ENCODE measurements at places on chromosomes 2 and 18.

DNA sequence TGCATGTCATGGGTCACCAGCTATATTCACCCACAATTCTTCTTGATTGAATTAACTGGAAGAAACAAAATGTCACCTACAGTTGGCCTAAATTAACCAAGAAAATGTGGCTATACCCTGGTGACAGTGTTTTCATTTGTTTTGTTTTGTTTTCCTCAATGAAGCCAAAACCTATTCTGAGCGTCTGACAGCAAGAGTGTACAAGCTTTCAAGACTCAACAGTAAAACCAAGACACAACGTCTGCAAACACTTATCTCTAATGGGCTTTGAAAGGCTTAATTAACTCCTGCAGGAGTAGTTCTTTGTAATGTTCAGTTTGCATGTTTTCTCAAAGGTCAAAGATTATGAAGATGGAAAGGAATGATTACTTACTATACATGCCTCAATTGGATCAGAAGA lies 827.6 kb upstream of the KLHL29 start:
- DNase-seq: no peak

DNA sequence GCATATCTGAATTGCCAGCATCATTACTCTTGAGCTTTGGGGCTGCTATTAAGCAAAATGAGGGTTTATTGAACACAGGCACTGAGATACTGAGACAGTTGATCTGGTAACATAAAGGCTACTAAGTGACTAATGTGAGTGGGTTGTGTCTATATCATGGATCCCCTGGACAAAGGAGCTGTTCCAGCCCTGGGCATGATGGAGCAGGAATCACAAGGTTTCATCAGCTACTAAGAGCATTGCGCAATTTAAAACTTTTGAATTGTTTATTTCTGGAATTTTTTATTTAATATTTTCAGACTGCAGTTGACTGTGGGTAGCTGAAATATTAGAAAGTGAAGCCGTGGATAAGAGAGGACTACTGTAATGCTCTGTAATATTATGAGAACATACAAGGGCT lies 73.5 kb downstream of the MGAT5 start:
- DNase-seq: no peak

DNA sequence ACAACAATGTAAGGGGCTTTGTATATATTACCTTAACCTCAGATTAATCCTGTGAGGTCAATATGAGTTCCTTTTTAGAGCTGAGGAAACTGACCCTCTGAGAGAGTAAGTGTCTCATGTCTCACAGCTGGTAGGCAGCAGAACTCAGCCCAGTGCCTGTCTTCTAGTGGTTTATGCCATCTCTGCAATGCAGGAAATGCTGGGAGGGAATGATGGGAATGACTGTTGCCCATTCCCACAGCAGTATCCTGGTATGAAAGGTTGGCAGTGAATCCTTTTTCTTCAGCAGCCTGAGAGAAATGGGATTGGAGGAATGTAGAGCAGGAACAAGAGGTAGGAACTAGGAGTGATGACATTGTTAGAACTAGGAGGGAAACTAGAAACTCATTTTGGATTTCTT lies 6.0 kb downstream of the MRPL30 start:
- no peak for DNase-seq

DNA sequence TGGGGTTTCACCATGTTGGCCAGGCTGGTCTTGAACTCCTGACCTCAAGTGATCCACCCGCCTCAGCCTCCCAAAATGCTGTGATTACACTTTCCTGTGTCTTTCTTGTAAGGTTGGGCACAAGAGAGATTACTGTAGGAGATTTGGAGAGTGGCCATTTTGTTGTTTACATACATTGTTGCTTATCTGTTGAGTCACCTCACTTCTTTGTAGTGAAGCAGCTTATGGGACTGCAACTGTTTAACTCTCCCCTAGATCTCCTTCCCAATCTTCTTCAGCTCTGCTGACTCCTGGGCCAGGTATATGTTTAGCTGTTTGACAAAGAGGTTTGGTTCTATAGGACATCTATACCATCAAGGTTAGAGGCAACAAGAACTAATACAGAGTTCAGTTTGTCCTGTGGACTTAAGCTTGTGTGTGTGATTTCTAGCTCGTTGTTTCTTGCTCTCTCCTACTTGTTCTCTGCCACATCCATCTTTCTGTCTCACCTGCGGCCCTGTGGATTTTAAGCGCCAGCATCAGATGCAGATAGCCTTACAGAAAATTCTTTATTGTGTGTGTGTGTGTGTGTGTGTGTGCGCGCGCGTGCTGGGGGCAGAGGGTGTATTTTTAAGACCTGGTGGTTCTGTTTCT lies 95.4 kb downstream of the HAUS1 start:
- DNase-seq: no peak

GRCh38 chr18:1914489-1914888 lies 656.8 kb downstream of the METTL4 start:
- DNase-seq: no peak

DNA sequence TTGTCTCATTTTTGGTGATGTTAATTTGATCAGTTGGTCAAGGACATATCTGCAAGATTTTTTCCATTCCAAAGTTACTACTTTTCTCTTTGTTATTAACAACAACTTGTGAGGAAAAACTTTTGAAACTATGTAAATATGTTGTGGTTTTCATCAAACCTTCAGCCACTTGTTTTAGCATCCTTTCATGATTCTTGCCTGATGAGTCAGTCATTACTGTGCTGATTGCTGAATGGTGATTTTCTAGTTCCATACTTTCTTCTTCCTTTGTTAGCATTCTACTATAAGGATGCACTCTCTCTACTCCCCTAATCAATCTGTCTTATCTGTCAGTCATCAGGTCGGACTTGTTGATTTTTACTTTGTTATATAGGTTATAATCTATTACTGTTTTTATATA lies 10.9 kb downstream of the TMEM87B start:
- no peak for DNase-seq

GRCh38 chr2:73776869-73777519 lies 2.9 kb downstream of the DUSP11 start:
- DNase-seq: no peak

DNA sequence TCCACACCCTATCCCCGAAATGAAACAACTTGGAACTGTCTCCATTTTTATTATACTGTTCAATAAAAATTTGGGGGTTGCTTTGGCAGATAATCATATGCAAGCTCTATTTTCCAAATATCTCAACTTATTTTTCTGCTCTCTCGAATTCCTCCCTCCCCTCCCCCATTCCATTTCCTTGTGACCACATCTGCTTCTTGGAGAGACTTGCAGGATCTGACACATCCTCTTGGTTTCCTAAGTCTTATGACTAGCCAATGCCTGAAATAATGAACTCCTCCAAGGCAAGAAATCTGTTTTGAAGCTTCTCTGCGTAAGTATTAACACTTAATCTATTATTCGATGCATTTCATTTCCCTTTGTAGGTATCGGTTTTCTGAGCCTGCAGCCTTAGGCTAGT lies 16.1 kb downstream of the TGIF1 start:
- no peak for DNase-seq

DNA sequence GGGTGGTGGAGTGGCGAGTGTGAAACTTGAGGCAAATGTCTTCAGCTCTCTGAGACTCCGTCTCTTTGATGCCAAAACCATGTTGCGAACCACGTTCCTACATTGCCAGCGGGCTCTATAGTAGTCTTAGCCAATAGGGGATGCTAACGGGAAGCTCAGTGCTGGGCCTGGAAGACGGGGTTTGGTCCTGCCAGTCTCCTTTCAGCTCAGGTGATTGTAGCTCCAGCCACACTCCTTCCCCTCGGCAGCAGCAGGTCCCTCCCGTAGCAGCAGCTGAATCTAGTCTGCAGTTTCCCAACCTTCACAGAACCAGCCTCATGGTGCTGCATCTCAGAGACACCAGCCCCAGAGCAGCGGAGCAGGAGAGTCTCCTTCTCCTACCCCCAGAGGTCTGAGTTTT lies 109.7 kb downstream of the TFCP2L1 start:
- DNase-seq: no peak

- no peak for DNase-seq
These were observed 68.8 kb downstream of the UNC80 start for GRCh38 chr2:209840434-209840833.

- DNase-seq: no peak
These were observed 119.2 kb downstream of the CYP26B1 start for GRCh38 chr2:72028351-72028995.

GRCh38 chr2:166140932-166141331 lies 13.1 kb upstream of the SCN1A start:
- no peak for DNase-seq

GRCh38 chr2:127052057-127052770 lies 54.7 kb downstream of the BIN1 start:
- DNase-seq: no peak

DNA sequence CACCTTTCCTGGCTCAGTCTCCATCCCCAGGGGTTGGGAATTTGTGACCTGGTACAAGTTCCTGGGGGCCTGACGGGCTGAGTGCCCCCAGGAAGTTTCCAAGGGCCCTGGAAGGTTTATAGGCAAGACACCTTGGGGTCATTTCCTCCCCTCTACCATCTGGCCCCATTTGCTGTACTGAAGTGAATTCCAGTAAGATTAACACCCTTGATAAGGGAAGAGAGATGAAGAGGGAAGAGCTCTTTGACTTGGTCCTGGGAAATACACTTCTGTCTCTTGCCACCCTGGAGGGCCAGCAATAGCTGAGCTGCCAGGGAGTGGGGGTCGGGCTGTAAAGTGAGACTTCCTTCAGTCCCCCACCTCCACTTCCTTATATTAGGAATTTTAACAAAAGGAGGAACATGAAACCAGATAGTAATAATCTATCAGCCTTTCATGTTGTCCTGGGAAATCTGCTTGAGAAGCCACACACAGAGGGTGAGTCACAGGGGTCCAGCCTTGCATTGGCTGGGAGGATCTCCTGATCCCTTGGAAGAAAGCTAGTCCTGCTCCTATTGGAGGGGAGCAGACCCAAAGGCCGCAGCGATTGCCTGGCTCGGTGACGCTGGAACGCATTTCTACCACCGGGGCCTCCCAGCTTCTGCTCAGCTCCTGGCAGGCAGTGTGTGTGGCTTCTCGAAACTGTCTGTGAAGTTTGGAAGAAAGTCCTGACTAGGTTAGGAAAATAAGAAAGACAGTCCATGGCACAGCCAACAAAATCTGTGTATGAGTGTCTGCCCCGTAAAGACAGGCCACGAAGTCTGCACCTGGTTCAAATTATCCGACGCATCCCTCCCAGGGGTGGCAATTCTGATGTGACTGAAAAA lies 87.3 kb downstream of the ACAA2 start:
- no peak for DNase-seq

DNA sequence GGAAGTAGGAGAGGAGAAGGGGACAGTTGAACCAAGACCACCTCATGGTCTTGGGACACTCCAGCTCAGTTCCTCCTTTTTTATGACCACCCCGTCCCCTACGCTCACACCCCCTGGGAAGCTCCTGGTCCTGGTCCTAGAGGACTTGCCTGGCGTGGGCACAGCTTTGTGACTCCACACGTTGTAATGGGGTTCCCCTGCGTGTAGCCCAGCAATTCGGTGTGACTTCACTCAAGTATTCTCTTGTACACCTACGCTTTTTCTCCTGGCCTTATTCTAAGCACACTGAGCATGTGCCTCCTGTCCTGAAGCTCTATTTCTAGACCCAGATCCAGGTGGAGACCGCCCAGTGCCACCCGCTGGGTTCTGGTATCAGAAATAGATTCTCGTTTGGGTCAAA lies 36.1 kb upstream of the B3GNT7 start:
- DNase-seq: no peak

- no peak for DNase-seq
These were observed 1632.5 kb downstream of the LRP1B start for GRCh38 chr2:140498360-140498759.

DNA sequence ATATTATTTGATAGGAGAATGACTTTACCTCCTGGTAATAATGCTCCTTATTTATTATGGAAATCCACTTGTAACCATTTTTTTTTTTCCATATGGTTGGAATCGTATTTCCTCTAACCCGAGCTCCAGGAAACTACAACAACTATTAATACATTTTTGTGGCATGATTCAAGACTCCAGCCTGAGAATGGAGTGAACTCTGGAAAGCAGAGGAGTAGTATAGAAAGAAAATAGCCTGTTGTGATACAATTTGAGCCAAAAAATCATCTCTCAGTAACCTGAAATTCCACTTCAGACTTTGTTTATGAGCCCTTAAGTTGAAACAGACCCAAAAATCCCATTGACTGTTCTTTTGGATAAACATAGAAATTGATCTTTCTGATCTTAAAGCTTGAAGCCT lies 921.1 kb downstream of the SOCS6 start:
- no peak for DNase-seq

DNA sequence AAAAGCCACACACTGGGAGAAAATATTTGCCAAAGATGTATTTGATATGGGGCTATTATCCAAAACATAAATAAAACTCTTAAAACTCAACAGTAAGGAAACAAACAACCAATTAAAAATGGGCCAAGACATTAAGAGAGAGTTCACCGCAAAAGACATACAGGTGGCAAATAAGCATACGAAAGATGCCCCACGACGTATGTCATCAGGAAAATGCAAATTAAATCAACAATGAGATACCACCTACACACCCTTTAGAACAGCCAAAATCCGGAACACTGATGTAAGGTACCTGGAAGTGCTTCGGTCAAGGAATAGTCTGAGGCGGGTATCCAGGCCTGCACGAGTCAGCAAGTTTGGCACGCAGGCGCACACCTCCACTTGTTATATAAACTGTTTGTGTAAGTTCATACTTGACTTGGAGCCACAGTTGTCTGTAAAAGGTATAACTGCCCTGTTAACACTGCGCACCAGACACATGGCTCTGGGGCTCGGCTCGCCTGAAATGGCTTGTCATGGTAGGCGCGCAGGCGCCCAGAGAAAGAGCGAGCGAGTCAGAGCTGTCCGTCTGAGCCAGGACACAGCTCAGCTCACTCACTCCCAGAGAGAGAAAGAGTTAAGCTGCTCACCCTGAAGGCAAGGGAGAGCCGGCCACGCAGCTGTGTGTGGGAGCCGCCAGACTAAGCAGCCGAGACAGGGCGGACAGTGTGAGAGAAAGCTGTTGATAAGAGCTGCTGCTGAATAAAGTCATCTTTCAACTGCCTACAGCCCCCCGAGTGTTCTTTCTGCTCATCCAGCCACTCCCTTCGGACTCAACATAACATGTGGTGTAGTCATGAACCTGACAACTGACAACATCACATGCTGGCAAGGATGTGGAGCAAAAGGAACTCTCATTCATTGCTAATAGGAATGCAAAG lies 87.3 kb downstream of the HNRNPLL start:
- DNase-seq: no peak

DNA sequence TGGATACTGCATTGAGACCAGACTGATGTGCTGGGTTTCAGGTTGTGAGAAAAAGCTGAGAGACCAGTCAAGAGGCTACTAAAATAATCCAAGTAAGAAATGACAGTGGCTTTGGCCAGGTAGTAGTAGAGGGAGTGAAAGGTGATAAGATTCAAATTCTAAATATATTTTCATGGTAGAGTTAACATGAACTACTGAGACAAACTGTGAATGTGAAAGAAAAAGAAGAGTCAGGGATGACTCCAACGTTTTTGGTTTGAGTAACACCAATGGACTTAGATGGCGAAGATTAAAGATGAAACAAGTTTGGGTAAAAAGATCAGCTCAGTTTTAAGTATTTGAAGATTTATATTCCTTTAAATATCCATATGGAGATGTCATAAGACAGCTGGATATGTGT lies 209.4 kb downstream of the ZEB2 start:
- DNase-seq: no peak
